ENCODE measurements at places on chromosomes 6 and 20.

DNA sequence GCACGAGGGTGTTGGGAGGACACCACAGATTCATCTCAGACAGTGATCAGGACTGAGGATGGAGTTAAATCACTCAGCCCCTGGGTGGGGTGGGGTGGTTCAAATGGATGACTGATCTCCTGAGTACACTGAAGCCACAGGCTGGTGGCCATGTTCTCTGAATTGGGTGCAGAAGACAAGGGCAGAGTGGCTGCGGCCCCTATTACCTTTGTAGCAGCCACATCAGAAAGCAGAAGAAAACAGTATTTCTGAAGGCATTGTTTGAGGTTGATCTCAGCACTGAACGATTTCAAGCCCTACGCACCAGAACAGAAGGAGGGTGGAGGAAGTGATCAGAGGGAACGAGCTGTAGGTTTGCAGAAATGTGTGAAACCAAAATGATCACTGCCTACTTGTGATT is 71.6 kb downstream of the SH3BGRL2 start:
- DNase-seq, result no peak

DNA sequence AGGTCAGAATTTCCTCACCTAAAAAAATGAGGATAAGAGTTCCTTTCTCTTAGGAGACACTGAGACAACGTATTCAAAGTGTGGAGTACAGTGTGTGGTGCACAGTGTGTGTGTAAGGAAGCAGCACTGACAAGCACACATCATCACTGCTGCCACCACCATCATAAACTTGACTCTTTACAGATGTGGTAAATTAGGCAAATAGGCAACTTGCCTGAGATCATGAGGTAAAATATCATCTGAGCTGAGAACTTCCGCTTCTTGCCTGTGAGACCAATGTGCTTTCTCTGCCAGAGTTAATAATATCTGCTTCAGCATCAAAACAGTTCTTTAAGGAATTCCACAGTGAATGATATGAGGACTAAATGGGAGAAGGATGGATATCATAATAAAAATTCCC is 52.7 kb downstream of the LYRM4 start:
- no peak for DNase-seq

DNA sequence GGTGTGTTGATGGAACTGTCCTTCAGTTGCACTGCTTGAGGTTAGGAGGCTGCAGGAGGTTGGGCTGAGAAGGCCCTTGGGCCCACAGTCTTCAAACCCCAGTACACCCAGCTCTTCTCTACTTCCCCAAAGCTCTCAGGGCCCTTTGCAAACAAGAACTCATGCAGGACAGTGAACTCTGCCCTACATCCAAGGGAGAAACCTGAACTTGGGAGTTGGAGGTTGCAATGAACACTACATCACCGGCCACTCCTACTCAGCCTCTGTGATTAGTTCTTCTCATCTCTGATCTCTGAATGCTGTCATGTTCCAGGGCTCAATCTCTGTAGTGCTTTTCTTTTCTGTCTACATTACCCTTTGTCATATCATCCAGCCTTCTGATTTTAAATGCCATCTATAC is 148.5 kb upstream of the PDE7B start:
- no peak for DNase-seq

DNA sequence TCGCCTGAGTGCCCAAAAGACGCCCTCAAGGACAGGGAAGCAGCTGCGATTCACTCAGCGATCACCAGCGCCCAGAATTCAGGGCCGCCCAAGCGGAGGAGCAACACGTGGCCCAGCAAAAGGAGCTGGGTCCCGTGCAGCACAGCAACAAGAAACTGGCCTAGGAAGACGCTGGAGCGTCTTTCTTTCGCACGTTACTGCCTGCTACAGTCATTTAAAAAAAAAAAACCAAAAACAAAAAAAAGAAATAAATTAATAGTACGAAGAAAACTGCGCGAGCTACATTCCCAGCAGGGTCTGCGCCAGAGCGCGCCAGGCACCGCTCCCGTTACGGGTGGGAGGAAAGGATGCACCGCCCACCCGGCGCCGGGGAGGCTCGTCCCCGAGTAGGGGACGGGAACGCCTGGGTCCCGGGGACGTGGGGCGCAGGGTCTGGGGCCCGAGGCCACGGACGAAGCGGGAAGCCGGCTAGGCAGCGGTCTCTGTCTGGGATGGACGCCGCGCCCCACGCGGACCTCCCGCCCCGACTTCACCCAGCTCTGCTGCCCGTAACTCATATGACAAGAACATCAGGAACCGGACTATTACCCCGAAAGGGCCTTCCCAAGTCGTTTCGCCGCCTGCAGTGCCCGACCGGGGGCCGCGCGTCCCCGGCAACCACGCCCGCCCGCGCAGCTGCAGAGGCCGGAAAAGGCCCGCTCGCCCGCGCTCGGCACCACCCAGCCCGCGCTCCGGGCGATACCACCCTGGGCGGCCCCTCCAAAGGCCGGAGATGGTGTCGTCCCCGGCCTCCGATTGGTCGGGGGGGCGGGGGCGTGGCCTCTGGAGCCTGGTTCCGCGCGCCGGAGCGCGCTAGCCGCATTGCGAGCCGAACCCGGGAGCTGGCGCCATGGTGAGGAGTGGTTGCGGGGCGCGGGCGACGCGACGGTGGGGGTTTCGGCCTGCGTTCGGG is at the start of gene NOP56:
NOP56 (plus strand) TSS at position 861 of the 952 bp plus-strand sequence; CDS start at position 890, 29 bp downstream.
- DNase-seq, result peak; percentile 86

- DNase-seq, result no peak
These were observed 1.9 kb upstream of the TPD52L1 start for GRCh38 chr6:125151700-125152099.

- DNase-seq, result no peak
These were observed 108.7 kb upstream of the LRFN2 start for GRCh38 chr6:40695750-40696415.

DNA sequence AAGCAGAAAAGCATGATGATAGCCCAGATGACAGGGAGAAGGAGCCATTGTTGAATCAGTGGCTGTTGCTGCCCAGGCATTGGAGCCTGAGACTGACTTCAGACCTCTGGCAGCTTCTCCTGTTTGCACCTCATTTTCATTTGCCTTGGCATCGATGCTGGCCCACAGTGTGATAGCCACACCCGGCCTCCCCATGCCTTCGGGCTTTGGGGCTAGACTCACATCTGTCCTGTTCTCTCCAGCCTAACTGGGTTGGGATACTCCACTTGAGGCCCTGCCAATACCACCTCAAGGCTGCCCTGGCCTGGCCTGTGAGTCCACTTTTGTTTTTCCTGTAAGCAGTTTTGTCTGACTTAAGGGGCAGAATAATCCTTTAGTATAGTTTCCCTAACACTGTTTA is 140.4 kb downstream of the UST start:
- DNase-seq, result no peak

DNA sequence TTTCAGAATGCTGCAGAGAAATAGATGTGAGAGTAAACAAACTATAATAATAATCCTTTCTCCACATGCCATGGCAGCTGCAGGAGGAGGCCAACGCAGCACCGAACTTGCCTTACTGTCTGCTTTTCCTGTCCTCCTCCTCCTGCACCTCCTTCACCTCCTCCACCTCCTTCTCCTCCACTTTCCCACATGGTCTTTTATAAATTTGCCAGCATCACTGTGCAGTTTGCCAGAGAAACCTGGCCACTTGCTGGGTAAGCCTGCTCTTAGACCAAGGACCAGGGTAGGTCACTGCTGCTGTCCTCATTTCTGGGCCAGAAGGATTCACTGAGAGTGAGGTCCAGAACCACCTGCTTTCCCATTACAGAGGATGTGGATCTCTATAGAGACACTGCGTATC is 8.7 kb downstream of the SGK1 start:
- no peak for DNase-seq

GRCh38 chr20:40982415-40983145 is 46.0 kb upstream of the TOP1 start:
- no peak for DNase-seq

DNA sequence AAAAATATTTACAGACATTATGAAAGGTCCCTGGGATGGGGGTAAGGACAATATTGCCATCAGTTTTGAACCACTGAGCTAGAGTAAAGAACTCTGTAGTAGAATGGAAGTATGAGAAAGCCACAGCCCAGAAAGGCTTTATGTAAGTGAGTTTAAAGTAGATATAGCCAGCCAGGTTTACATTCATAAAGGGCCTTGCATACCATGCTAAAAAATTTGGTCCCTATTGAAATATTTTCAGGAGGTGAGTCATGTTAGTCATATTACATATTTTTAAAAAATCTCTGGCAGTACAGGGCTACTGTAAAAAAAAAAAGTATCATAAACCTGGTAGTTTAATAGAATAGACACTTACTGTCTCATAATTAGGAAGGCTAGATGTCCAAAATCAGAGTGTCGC is 3.5 kb downstream of the ZKSCAN8 start:
- no peak for DNase-seq

- no peak for DNase-seq
These were observed 443.8 kb downstream of the HAO1 start for GRCh38 chr20:7496394-7496991.

GRCh38 chr20:44901974-44902373 is 7.9 kb upstream of the PABPC1L start:
- no peak for DNase-seq

GRCh38 chr20:8670207-8670892 is 398.5 kb upstream of the PLCB4 start:
- no peak for DNase-seq

DNA sequence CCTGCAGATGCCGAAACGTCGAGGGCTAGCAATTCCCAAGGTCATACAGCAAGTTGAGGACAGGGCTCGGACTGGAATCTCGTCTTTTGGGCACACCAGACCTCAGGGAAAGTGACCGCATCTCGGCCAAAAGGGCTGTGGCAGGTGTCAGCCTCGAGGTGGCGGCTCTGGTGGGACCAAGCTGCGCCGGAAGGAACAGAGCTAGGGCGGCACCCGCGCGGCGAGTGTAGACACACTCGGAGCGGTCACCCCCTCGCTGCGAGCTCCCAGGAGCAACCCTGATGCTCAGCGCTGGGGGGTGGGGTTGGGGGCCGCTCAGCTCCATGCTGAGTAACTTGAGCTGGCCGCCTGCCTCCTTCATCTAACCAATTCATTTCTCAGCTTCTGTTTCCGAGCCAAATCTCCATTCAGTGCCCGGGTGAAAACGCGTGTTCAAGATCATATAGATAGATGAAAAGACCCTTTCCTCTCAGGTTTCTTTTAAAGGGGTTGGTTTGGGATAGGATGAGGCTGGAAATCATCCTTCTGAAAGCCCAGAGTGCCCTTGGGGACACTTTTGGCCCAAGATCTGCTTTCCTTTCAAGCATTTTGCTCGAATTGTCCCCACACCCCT is 2.2 kb upstream of the TUBB2B start:
- no peak for DNase-seq

GRCh38 chr20:58693226-58694006 is 816 bp downstream of the NPEPL1 start:
- no peak for DNase-seq

Data from stimulated activated CD8-positive, alpha-beta memory T cell treated with anti-CD3 and anti-CD28 coated beads, Interleukin-4, amount 100 ng/mL, for 4 hours (primary cell).